Kidney (tissue), 22 donors: ENCODE measurements at places on chromosomes 13 and 19.

GRCh38 chr19:16897856-16898161 is 9.0 kb downstream of the F2RL3 start:
- DNase-seq = no peak

DNA sequence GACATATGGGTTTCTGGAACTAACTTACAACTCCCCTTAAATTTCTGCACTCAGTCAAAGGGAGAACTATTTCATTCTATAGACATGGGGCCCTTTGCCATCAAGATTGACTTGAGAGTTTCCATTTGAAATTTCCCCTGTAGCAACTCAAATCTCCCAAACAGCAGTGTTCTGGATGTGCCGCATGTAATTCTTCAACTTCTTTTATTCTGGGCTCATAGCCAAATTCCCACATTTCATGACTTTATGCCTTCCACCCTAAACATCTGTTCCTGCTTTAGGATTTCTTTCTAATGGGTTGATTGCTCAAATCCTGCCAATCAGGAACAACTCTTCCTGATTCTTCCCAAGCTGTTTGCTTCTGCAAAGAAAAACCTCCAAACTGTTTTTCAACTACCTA is 336.0 kb downstream of the TBC1D4 start:
- peak; percentile 73 for DNase-seq

- DNase-seq = no peak
These were observed 7.7 kb downstream of the ZNF563 start for GRCh38 chr19:12325690-12326089.

DNA sequence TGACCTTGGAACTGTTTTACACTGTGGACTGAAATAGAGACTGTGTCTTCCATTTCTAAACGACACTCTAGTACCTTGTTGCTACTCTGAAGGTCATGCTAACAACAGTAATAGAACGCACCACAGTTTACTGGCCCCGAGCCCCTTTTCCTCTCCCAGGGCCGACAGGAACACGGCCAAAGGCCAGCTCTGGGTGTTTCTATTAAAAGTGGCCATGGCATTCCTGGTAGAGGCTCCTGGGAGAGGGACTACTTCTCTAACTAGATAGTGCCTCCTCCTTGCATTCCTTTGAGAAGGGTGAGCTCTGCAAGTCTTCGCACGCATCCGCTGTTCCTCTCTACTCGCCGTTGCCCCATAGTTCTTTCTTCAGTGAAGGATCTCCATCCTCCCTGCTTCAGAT is 18.7 kb upstream of the SIAH3 start:
- DNase-seq = no peak

DNA sequence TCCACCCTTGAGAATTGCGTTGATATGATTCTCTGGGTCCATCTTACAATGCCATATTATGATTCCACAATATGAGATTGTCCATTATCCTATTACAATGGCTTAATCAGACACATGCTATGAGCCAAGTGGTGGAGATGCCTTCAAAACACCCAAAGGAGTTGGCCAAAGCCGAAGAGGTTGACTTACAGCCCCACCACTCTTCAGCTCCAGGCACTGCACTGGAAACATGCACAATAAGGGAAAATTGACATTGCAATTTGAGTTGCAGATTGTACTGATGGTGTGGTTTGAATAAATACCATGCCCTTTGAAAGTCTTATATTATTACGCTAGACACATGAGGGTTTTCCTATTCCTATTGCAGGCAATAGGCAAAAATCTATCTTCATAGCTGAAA is 75.4 kb upstream of the TNFSF11 start:
- DNase-seq = no peak

- DNase-seq = no peak
These were observed 78.6 kb downstream of the DCT start for GRCh38 chr13:94400874-94401273.

DNA sequence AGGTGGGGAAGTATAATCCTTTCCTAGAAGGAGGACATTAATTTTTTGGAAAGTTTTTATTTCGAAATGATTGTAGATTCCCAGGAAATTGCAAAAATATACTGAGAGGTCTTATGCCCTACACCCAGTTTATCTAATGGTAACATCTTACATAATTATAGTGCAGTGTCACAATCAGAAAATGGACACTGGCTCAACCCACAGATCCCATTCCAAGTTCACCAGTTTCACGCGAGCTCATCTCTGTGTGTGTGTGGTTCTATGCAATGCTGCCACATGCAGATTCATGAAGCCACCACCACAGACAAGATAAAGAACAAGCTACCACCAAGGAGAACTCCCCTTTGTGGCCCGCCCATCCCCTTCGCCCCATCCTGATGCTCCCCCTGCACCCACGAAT is 24.4 kb downstream of the IL17D start:
- DNase-seq = no peak

GRCh38 chr13:50991579-50992521 is 82.3 kb downstream of the RNASEH2B start:
- peak; percentile 67 for DNase-seq

GRCh38 chr19:43957891-43958290 is 6.9 kb downstream of the ZNF221 start:
- DNase-seq = no peak

DNA sequence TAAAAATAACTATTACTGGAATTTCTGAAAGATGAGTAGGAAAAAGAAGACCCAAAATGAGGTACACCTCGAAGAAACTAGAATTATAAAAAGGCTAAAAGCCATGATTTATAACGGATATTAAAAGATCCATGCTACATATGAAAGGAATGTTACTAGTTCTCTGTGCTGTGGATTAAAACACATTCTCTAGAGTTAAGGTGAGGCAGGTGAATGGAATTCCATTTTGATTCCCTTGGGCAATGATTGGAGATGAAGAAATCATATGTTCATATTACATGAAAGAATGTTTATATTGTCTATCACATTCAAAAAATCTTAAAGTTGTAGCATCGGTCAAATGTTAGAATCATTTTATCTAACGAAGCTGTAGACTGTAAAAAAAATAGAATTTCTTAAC is 783.7 kb downstream of the PCDH9 start:
- no peak for DNase-seq

DNA sequence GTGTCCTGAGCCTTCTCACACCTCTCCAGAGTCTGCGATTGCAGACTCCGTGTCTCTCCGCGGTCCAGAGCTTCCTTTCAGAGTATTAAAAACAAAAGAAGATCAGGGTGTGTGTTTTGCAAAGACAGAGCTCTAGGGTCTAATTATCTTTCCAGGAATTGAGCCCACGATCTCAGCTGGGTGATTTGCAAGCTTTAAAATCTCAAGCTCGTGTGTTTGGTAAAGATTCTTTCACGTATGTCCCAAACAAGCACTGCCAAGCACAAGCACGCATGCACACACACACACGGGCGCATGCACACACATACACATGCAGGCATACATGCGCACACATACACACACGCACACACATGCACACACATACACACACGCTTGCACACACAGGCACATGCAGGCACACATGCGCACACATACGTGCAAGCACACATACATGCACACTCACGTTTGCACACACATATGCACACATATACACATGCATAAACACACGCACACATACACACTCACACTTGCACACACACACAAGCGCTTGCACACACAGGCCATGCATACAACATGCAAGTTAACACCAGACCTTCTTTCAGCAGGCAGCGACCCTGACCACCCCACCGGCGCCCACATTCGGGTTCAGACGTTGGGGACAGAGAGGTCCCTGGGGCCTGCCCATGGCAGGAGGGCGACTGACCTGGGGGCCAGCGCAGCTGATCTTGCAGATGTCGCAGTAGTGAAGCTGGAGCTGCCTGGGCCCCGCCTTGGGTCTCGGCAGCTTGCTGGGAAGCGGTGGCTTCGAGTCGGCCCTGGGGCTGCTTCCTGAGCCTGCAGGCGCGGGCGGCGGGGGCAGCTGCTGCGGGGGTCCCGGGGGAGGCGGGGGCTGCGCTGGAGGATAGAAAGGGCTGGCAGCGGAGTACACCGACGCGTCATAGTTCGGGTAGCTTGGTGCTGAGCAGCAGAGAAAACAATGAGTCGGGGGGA is 37.9 kb downstream of the ZFR2 start:
- peak; percentile 57 for DNase-seq

DNA sequence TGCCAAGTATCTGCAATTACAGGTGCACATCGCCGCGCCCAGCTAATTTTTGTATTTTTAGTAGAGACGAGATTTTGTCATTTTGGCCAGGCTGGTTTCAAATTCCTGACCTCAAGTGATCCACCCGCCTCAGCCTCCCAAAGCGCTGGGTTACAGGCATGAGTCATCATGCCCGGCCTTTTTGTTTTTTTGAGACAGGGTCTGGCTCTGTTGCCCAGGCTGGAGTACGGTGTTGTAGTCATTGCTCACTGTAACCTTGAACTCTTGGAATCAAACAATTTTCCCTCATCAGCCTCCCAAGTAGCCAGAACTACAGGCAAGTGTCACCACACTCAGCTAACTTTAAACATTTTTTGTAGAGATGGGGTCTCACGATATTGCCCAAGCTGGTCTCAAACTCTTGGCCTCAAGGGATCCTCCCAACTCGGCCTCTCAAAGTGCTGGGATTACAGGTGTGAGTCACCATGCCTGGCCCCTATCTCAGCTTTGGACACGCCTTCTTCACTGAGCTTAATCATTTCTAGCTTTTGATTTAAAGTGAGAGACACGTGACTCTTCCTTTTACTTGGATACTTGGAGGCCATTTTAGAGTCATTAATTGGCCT is 4.0 kb upstream of the IRGC start:
- DNase-seq = no peak

- no peak for DNase-seq
These were observed 255.4 kb downstream of the NDFIP2 start for GRCh38 chr13:79736356-79736755.
